Ureter (tissue), 1 donor: ENCODE measurements at places on chromosomes 1 and 21. TPM values are rescaled to one million over a fixed set of nuclear protein-coding genes. Genes with fewer than 3 reads are reported as not detected.

DNA sequence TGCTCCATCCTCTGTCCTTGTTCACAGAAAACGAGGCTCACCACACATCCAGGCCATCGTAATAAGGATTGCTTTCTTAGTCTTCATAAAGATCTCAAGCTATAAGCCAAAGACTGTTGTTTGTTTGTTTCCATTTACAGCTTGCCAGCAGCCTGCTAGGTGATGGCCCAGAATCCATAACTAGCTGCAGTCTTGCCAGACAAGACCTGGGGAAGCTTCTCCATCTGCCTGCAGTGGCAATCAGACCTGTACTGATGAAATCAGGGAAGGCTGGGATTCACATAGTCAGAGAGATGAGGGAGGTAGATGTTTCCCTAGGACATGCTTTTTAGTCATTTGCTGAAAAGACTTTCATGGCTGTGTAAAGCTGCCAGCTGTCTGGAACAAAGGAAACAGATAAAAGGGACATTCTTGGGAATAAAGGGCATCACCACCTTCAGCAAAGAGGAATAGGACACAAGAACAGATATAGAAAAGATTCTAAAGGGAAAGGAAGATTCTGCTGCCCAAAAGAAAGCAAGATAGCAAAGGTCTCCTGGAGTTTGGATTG, 51.0 kb downstream of the MT1HL1 start:
- no peak for DNase-seq

DNA sequence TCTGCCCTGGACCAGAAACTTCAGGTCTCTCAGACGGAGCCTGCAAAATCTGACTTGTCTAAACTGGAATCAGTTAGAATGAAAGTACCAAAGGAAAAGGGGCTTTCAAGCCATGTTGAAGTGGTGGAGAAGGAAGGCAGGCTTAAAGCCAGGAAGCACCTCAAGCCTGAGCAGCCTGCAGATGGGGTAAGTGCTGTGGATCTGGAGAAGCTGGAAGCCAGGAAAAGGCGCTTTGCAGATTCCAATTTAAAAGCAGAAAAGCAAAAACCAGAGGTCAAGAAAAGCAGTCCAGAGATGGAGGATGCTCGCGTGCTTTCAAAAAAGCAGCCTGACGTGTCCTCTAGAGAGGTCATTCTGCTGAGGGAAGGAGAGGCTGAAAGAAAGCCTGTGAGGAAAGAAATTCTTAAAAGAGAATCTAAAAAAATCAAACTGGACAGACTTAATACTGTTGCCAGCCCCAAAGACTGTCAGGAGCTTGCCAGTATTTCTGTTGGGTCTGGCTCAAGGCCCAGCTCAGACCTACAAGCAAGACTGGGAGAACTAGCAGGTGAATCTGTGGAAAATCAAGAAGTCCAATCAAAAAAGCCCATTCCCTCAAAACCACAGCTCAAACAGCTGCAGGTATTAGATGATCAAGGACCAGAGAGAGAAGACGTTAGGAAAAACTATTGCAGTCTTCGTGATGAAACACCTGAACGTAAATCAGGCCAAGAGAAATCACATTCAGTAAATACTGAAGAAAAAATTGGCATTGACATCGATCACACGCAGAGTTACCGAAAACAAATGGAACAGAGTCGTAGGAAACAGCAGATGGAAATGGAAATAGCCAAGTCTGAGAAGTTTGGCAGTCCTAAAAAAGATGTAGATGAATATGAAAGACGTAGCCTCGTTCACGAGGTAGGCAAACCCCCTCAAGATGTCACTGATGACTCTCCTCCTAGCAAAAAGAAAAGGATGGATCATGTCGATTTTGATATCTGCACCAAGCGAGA, 46.6 kb downstream of the ZBTB17 start:
- DNase-seq: no peak

DNA sequence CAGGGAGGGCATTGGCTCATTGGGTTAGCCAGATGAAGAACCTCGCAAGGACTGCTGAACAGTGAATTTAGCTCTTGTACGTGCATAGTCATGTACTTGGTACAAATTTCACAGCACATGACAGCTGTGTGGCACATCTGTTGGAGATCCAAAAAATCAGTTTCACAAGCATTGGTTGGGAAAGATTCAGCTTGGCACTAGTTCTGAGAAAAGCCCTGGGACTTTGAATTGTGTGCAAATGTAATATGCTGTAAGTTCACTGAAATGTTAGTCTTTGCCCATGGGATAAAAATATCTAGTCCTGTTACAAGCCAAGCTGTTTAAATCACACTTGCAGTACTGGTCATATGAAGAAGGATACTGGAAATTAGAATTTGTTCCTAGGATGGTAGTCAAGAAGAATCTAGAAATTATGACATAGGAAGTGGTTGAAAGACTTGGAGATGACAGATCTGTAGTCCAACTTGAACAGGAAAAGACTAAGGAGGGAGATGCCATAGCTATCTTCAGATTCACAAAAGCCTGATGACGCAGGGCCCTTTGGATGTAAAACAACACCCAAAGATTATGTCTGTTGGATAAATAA, 19.2 kb downstream of the LAMC2 start:
- no peak for DNase-seq

The OR2L5 gene
- not detected for total RNA-seq

DNA sequence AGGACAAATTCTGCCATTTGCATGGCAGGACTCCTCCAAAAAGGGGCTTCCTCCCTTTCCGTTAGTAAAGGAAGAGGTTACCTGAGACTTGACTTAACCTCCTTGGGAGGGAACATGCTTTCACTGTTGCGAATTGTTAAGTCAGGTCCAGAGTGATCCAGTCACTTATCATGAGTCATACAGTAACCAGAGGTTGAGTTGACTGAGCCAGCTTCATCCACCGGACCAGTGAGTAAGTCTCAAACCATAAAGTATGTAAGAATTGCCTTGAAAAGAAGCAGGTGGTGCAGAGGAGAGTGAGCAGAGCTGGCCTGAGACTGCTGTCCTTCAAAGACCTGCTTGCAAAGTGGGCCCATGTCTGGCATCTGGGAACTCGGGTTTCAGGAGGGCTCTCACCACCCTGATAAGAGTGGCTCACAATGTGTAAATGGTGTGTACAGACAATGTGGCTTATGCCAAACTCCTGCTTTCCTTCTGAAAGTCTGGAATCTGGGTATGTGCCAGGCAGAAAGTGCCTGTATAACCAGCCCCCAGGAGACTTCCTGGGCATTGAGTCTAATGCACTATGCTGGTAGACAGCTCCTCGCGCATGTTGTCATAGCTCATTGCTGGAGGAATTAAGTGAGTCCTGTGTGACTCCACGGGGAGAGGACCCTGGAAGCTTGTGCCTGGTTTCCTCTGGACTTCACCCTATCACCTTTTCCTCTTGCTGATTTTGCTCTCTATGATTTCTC, 84.3 kb upstream of the KLHDC7A start:
- no peak for DNase-seq

DNA sequence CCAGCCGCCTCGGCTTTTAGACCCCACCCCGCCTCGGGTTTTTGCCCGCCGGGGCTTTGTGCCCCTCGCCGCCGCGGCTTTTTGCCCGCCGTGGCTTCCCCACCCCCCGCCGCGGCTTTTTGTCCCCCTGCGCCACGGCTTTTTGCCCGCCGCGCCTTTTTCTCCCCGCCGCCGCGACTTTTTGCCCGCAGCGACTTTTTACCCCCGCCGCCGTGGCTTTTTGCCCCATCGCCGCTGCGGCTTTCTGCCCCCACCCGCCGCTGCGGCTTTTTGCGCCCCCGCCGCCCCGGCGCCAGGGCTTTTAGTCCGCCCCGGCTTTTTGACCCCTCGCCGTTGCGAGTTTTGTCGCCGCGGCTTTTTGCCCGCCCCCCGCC, 474.4 kb downstream of the FAM72C start:
- DNase-seq: no peak

The LAX1 gene
- total RNA-seq: 2.2 TPM

The SYT14 gene
- total RNA-seq: 0.05 TPM
